ENCODE measurements at places on chromosomes 11 and 22.
A peak's percentile ranks its signal among the peaks of the same experiment; 100 is the strongest.

DNA sequence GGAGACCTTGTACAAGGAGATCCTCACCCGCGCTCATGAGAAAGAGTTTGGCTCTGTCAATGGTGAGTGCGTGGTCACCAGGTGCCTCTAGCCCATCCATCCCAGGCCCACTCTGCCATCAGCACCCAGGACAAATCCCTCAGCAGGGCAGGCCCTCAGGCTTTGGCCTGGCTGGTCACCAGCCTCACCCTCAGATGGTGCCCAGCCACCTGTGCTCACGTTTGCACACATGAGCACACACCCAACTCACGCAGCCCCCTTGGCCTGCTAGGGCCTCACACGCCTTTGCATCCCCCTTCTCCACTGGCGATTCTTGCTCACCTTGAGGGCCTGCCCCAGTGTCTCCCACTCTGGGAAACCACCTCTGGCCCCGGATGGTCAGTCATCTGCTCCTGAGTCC lies 4.1 kb upstream of the RAB1B start:
- no peak for DNase-seq

GRCh38 chr11:14980854-14981253 lies 8.7 kb upstream of the CALCA start:
- no peak for DNase-seq

DNA sequence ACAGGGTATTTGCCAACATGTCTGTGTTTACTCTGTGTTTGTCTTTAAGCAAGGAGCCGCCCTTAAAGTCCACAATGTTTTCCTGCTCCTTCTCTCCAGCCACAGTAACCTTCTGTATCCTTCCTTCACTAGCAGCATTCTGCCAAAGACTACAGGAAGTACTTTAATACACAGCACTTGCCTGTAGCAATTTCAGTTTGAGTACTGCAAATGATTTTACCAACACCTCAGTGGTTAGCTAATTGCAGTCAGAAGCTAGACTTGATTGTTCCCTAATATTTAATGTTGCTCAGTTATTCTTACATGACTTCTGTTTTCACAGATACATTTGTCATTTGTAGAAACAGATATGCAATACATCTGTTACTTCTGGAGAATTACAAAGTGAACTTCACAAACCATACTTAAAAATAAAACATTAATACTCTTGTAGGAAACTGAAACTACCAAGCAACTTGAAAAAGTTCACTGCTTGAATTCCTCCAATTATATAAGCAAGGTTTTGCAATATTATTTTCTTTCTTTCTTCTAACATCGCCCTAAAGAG lies 69.1 kb downstream of the FCHSD2 start:
- DNase-seq = no peak

DNA sequence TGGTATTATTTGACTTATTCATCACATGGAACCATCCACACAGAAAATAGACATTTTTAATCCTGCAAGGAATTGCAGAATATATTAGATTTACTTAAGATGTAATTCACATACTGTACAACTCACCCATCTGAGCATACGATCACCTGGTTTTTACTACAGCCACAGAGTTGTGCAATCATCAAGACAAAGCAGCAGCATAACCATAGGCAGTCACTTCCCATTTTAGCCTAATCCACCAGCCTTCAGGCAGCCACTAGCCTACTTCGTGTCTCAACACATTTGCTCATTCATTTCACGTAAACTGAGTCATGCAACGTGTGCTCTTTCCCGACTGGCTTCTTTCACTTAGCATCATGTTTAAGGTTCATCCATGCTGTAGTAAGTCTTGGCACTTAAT lies 23.0 kb downstream of the PIWIL3 start:
- no peak for DNase-seq

- no peak for DNase-seq
These were observed 350.5 kb downstream of the CNTN5 start for GRCh38 chr11:99371257-99371656.

- no peak for DNase-seq
These were observed 19.6 kb upstream of the C11orf96 start for GRCh38 chr11:43922744-43923405.

DNA sequence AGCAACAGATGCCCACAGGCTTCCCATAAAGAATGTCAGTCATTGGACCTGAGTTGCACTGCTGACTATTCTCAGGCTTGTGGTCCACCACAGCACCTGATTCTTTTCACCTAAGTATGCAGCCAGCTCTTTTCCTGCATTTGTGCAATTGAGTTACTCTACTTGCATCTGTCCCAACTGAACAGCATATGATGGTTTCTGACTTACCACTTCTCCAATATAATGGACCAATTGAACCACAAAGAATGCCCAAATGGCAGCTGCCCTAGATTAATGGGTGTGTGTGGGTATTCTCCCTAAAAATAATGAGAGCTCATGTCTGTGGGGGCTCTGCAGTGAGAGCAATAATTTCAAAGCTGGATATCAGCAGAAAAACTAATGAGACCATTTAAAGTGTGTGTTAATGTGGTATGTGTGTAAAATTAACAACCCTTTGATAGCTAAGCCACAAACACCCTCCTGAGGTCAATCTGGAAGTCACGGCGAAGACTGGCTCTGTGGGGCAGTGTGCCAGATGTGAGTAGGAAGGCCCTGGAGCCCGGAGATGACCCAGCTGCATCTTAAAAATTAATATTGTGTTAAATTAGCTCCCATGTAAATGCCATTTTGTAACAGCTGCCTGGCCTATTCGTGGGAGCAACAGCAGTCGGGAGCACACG lies 43.8 kb downstream of the SC5D start:
- no peak for DNase-seq

DNA sequence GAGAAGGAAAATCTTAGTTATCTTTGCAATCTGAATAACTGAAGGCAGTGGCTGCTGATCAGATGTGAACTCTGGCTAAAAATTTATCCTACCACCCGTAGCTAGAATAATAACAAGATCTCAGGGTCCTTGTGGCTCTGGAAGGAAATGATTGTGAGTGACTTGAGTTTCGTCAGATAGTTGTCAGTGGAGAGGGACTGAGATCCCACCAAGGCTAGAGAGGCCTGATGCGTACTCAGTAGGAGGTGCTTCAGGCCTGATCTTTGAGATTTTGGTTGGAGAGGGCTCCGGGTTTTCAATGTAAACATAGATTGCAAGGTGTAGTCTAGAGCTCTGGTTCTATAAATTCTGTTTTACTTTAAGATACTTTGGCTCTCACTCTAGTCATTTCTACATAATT lies 1.4 kb downstream of the MADD start:
- no peak for DNase-seq

DNA sequence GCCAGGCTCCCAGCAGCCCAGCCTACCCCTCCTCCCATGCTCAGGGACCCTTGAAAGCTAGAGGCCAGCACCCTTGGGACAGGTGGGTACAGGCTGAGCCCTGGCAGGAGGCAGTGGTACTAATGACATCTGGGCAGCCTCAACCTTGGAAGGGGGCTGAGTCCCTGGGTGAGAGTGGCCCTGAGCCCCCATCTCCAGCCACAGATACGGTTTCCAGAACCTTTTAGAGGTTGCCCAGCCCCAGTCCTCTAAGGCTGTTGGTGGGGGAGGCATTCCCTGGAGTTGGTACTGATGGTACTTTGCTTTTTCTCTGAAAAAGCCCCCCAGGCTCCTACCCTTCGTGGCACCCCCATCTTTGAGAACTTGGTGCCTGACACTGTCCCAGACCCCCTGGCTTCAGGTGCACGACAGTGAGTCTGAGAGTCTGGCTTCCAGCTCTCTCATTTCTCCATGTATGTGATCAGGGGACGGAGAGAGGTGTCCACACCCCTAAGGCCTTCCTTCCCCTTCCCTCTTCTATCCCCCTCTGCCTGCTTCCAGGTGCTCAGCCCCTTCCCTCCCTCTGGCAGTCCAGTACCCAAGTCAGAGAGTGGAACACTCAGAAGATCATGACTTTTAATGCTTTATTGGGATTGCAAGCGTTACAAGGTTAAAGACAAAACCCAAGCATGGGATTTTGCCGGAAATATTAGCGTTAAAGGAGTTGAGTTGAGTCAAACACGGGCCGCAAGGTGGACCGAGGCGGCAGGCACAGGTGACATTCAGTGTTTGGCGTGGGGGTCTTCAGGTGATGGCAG lies 10.5 kb downstream of the IGF2 start:
- no peak for DNase-seq

DNA sequence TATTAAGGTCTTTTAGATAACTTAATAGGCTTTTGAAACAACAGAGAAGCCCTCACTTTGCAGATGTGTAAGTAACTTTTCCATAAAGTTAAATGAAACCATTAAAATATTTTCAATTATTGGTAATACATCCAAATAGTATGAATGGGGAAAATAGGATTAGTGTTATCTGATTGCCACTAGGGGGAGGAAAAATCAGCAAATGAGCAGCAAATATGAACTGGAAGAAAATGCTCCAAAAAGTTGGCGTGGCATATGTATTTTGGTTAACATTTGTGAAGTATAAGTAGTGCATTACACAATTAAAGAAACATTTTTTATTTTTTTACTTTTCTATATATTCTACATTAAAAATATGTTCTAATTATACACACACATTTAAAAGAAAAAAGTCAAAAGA lies 259.8 kb upstream of the ANO5 start:
- DNase-seq = no peak

- peak; percentile 3 for DNase-seq
These were observed 59.4 kb upstream of the A4GALT start for GRCh38 chr22:42780070-42780540.

DNA sequence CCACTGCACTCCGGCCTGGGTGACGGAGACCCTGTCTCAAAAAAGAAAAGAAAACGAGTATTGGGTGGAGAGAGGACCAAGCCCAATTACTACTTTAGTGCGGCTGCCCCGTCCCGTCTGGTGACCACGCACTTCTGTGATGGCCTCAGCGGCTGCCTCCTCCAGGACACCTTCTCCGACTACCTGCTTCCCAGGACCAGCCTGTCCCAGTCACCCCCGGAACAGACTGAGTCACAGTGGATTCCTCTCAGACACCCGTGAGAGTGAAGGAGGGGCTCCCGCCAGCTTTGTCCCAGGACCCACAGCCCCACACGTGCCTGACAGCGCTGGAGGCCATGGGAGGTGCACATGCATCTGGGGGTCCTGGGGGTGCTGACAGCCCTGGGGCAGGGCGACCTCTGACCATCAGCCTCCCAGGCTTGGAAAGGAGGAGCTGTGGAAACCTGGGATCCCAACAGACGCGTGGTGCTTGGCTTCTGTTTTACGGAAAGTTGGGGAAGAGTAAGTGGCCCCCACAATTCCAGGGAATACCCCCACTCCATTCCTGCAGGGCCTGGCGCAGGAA lies 4.8 kb downstream of the DRD4 start:
- no peak for DNase-seq

GRCh38 chr22:32567544-32567943 lies 92.9 kb downstream of the FBXO7 start:
- no peak for DNase-seq

- no peak for DNase-seq
These were observed 26.5 kb downstream of the ABTB2 start for GRCh38 chr11:34331329-34331728.

All from activated T-helper 1 cell treated with anti-CD3 and anti-CD28 coated beads, Interleukin-2, amount 50 U/mL, for 16 hours (primary cell).